HCT116 (cell line): ENCODE measurements at places on chromosomes 5 and 9. TPM values are rescaled to one million over a fixed set of nuclear protein-coding genes. Genes with fewer than 3 reads are reported as not detected.

- no peak for DNase-seq
Measured at GRCh38 chr9:136854842-136855460, 2.8 kb downstream of the MAMDC4 start.

DNA sequence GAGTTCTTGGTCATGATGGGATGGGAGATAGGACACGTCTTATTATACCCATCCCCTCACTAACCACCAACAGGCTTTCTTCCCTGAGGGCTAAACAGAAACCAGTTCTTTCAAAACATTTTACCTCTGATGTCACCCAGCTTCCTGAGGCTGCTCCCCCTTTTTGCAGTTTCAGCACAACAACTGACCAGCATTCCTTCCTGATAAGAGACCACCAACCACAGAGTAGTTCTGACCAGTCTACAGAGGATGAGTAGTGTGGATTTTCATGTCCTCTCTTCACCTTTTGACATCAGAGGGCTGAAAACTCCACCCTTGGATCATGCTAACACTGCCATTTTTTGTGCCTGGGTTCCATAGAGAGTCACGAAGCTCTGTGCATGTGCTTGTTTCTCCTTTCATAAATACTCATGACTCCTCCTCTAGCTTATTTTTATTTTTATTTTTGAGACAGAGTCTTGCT is 82.6 kb downstream of the OSTF1 start:
- DNase-seq: no peak

DNA sequence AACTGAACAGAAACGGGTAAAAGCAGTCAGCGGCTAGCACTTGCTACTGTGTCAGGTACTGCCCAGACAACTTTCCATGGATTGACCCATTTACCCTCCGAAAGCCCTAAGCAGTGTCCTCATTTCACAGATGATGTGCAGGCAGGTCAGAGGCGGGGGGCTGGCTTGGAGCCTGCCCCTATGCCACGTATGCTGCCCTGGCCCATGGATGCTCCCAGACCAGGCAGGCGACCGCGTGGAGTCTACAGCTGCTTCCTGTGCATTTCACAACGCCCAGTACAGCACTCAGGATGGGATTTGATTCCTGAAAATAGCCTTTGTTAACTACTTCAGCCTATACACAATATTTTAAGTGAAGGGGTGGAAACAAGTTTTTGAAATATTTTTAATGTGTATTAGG is 202.9 kb downstream of the NXNL2 start:
- no peak for DNase-seq

DNA sequence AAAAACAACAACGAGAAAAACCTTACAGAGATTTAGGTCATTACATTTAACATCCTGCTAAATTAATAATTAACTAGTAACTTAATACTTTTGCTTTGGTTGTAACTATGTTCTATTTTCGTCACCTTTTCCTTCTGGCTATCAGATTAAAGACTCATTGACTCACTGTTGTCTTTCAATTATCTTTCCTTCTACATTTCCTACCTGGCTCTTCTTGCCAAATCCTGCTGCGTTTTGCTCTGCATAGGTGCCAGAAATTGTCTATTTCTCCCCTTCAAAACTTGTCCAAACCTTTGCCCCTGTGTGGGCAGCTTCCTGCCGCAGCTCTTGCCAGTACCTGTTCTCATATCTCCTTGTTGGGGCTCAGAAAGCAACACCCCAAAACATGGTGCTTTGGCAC is 235.5 kb upstream of the ZNF608 start:
- no peak for DNase-seq

GRCh38 chr5:174837919-174838902 is 113.8 kb downstream of the MSX2 start:
- peak; percentile 16 for DNase-seq

- no peak for DNase-seq
Measured at GRCh38 chr9:69888856-69889585, 68.4 kb downstream of the CFAP95 start.

- peak; percentile 59 for DNase-seq
Measured at GRCh38 chr5:33272288-33272687, 168.5 kb upstream of the TARS1 start.

- DNase-seq: no peak
Measured at GRCh38 chr5:135153661-135154060, 119.6 kb upstream of the PITX1 start.

GRCh38 chr9:18032636-18033035 is 441.3 kb upstream of the ADAMTSL1 start:
- no peak for DNase-seq

DNA sequence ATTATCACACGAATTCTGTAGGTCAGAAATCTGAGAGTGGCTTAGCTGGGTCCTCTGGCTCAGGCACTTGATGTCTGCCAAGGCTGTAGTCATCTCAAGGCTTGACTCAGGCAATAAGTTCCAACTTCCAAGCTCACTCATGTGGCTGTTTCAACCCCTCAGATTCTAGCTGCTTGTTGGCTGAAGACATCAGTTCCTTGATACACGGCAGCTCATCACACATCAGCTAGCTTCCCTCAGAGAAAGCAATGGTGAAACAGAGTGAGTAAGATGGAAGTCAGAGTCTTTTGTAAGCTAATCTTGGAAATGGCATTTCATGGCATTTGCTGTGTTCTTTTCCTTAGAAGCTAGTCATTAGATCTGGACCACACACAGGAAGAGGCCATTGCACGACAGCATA is 204.2 kb upstream of the PTGER4 start:
- DNase-seq: no peak

GRCh38 chr9:5892456-5893133 is 1.9 kb downstream of the MLANA start:
- DNase-seq: no peak

DNA sequence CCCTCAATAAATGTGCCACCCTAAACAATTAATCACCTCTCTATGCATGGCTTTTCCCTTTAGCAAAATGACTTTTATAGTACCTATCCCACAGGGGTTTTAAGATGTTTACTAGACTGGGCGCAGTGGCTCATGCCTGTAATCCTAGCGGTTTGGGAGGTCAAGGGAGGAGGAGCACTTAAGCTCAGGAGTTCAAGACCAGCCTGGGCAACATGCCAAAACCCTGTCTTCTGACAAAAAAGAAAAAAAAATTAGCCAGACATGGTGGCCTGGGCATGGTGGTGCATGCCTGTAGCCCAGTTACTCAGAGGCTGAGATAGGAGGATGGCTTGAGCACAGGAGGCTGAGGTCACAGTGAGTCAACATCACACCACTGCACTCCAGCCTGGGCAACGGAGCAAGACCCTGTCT is 13.5 kb downstream of the SH3TC2 start:
- DNase-seq: no peak

DNA sequence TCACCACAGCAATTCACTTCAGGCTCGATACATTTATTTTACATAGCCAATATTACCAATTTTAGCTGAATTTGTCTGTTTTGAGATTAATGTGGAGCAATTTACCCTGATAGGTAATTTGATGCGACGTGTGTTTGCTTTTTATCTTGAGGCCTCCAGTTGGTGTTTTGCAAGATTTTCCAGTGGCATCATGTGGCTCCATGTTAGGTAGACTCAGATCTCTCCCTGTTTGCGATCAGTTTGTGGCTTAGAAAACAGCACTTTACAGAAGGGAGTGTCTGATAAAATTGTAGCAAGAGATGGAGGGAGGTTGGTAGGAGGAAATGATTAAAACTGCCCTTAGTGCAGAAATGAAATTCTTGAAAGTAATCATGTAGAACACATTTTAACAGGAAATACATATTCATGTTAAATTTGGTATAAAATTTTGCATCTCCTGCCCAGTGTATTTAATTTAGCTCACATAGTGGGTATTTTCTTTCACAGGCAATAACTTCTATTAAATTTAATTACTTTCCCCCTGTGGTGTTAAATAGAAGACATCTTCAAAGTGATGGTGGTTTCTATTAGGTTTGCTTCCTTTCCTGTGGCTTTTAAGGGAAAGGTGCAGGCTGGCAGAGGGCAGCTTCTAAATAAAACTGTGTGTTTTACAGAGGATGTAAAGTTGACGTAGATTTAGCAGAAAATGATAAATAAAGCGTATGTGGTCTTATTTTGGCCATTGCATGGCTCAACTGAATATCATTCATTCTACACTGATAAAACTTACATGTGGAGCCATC is 135.8 kb downstream of the KDM4C start:
- no peak for DNase-seq

DNA sequence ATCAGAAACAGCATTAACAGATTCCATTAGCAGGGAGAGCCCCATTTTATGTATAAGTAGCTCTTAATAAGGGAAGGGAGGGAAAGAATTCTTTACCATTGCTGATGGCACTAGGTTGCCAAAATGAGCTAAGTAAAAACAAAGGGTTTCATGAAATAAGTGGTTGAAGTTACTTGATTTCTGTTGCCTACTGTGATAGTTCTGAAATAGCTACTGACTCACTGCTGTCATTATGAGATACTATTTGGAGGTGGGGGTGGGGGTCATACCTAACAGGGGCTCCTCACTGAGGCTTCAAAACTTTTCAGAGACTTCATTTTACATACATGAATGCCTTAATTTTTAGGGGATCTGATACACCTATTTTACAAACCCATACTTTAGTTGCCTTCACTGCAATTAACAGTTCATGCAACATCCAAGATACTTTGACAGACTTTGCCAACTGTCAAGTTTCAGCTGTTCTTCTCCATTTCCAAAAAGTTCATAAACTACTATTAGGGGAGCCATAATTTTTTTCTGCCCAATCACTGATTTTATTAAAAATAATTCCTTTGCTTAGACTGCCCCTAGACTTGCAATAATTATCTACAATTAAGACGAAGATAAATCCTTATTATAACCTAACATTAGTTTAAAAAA is 4.6 kb downstream of the HOMER1 start:
- no peak for DNase-seq

DNA sequence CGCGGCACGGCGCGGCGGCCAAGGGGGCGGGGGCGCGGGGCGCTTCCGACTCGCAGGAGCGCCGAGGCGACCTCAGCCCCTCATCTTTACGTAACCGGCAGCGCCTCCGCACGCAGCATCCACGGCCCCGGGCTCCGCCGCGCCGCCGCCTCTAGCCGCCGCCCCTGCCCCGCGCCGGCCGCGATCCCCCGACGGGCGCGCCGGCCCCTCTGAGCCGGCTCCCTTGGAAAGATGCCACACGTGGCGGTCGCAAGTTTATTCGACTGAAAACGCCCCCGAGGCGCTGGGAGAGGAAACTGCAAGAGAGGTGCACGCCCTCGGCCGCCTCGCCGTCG is 1.0 kb downstream of the KLF9 start:
- no peak for DNase-seq

GRCh38 chr5:35313291-35313690 is 83.0 kb upstream of the PRLR start:
- DNase-seq: no peak

GRCh38 chr5:2688586-2688985 is 62.9 kb downstream of the IRX2 start:
- DNase-seq: no peak

- DNase-seq: no peak
Measured at GRCh38 chr9:38033941-38034340, 35.1 kb downstream of the SHB start.

- no peak for DNase-seq
Measured at GRCh38 chr9:129412814-129413536, 207.9 kb downstream of the C9orf50 start.

The TMED7 gene
- 167 TPM for total RNA-seq

The LECT2 gene
- not detected for total RNA-seq

The RETREG1 gene
- 6.0 TPM for total RNA-seq

The DNAH5 gene
- 0.37 TPM for total RNA-seq

The PKD2L2 gene
- total RNA-seq: not detected

The FGF10 gene
- not detected for total RNA-seq

The EQTN gene
- total RNA-seq: not detected

The SPINK14 gene
- total RNA-seq: not detected

The ACSL6 gene
- total RNA-seq: 2.3 TPM

The PCA3 gene
- not detected for total RNA-seq

The PCDHGA11 gene
- total RNA-seq: 0.39 TPM
